ENCODE measurements at places on chromosomes 1 and 21.

DNA sequence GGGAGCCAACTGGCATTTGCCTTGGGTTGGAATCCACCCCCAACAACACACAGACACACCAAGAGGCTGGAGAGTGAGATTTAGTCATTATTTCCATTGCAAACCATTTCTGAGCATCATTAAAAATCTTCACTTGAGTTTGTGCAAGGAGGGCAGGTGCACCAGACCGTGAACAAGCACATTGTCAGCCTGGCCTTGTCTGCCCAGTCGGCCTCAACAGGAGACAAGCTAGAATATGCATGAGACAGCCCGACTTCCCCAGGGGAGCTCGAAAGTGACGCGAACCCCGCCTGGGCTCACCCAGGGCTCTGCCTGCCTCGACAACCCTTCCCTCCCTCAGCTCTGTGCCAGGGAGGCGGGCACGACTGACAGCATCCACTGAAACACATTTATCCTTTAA lies 15.4 kb upstream of the GUCA2B start:
- no peak for DNase-seq

GRCh38 chr1:4253935-4254334 lies 353.9 kb upstream of the C1orf174 start:
- DNase-seq: no peak

DNA sequence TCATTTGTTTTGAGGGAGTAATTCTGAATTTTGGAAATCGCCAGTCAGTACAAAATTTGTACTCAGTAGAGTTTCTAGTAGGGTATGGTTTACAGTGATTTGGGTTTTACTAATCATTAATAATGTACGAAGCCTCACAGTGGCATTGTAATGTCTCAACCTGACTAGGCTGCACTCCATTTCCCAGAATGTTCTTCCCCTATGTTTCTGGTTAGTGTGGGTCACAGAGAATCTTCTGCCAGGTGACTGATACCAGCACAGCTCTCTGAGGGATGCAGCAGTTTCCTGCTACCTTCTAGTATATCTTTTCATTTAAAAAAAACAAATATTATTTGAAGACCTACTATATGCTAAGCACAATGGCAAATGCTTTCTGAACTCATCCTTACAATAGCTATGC lies 112.9 kb downstream of the PTPN14 start:
- no peak for DNase-seq

GRCh38 chr1:114104949-114105348 lies 48.7 kb downstream of the SYT6 start:
- no peak for DNase-seq

GRCh38 chr1:244583358-244583982 lies 69.5 kb upstream of the DESI2 start:
- no peak for DNase-seq

GRCh38 chr21:33371366-33371765 lies 31.8 kb upstream of the IFNGR2 start:
- no peak for DNase-seq

GRCh38 chr1:61496501-61496900 lies 228.4 kb downstream of the TM2D1 start:
- no peak for DNase-seq

GRCh38 chr1:62774971-62775595 lies 8.8 kb upstream of the ATG4C start:
- no peak for DNase-seq

DNA sequence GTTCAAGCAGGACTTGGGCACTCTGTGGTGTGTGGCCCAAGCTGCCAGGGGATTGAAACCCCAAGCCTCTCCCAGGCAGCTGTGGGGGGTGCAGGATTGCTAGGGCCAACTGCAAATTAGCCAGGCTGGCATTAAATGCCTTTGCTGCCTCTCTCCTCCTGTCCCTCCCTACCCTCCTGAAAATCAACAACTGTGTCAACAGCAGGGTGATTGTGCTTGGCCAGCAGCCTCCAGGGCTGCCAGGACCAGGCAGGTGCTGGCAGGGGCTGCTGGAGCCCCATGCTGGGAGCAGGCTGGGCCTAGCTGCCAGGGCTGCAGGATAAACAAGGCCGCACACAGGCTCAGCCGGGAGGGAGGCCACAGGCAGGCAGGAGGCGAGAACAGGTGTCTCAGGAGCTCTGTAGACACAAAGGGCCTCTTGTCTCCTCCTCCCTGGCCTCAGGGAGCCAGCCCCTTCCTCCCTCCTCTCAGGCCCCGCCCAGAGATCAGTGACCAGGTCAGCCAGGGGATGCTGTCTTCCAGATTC lies 11.4 kb downstream of the SOX13 start:
- no peak for DNase-seq

- DNase-seq: no peak
Measured at GRCh38 chr1:69688193-69688592, 120.5 kb downstream of the LRRC7 start.

GRCh38 chr1:61284936-61285335 lies 202.6 kb downstream of the NFIA start:
- no peak for DNase-seq

- no peak for DNase-seq
Measured at GRCh38 chr1:71587961-71588360, 507.1 kb upstream of the ZRANB2 start.

GRCh38 chr1:159828176-159828575 lies 1.5 kb downstream of the SLAMF8 start:
- DNase-seq: no peak

- DNase-seq: no peak
Measured at GRCh38 chr1:202010180-202011015, at the start of gene ELF3. Gene ELF3 (plus strand): TSS chr1:202010587. CDS start chr1:202011137, 550 bp downstream.

- no peak for DNase-seq
Measured at GRCh38 chr1:150408800-150409199, 44.9 kb downstream of the RPRD2 start.

GRCh38 chr1:66332548-66332901 lies 201.4 kb upstream of the SGIP1 start:
- DNase-seq: no peak

- no peak for DNase-seq
Measured at GRCh38 chr1:76426606-76427005, 352.1 kb downstream of the ST6GALNAC3 start.
